ENCODE measurements at places on chromosomes 1 and 21.

GRCh38 chr1:16367258-16367967 lies 371 bp downstream of the SZRD1 start:
- peak; percentile 87 for DNase-seq

DNA sequence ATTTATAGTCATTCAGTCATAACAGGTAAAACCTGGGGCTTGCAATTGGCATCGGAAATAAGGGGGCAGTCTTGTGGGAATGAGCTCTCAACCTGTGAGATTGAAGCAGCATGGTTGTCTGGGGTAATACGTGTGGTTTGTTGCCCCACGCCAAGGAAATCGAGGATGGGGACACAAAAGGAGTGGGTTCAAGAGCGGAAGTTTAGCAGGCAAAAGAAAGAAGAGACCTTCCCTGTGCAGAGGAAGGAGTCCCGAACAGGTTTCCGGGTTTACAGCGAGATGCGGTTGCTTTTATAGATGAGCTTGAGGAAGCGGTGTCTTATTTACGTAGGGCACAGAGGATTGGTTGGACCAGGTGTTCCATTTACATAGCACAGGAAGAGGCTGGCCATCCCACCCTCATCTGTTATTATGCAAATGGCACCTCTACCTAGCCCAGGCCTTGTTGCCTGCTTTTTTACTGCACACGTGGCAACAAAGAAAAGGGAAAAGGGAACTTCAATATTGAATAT lies 37.3 kb downstream of the IFNAR1 start:
- no peak for DNase-seq

GRCh38 chr21:34008618-34009017 lies 64.8 kb upstream of the MRPS6 start:
- no peak for DNase-seq

- DNase-seq: no peak
These were observed 1.8 kb downstream of the SON start for GRCh38 chr21:33544451-33545195.

- no peak for DNase-seq
These were observed 43.7 kb downstream of the SRSF11 start for GRCh38 chr1:70264839-70265238.

DNA sequence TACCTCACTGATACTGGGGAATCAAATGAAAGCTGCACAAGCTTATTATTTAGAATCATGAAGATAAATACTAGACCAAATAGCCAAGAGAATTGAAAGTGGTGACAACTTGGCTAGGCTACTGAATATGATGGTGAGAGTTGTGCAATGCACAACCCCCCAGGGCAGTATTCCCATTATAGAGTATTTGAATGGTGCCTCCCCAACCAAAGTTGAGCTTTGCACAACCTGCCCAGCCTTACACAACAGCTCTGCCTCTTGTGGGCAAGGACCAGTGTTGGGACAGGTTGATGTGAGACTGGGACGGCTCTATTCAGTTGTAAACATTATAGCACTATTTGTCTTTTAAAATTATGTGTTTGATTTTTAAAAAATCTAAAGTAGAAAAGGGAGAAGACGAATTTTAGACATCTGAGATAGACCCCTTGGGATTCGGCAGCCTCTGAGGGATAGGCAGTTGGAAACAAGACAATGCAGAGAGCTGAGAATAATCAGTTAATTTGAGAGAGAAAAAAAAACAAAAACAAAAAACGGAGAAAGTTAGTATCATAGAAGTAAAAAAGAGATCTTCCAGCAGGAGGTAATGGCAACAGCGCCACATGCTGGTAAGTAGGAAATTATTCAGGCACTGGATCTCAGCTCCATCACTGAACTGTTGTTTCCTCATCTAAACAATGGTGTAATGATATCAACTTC lies 91.0 kb upstream of the KCNA3 start:
- no peak for DNase-seq

DNA sequence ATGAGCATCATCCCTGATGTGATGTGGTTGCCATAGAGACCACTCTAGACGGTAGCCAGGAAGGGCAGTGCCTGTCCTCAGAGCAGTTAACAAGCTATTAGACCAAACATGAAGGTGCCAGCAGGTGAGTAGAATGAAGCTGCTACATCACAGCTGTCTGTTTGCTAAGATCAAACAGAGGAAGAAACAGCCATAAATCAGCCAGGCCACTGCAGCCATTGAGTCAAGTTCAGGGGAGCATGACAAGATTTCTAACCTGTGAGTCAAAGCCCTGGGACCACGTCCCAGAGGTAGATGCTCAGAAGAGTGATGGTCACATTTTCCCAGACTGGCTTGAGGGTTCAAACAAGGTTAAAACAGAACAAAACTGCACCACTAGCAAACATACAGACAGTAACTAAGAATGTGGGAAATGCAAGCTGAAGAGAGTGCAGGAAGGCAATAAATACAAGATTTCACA lies 450.6 kb upstream of the DAB1 start:
- no peak for DNase-seq

All from ovary (tissue), 10 donors.